ENCODE measurements at places on chromosomes 12 and 14.

- DNase-seq, result peak; percentile 94
These were observed 1.8 kb upstream of the BHLHE41 start for GRCh38 chr12:26126340-26127284.

DNA sequence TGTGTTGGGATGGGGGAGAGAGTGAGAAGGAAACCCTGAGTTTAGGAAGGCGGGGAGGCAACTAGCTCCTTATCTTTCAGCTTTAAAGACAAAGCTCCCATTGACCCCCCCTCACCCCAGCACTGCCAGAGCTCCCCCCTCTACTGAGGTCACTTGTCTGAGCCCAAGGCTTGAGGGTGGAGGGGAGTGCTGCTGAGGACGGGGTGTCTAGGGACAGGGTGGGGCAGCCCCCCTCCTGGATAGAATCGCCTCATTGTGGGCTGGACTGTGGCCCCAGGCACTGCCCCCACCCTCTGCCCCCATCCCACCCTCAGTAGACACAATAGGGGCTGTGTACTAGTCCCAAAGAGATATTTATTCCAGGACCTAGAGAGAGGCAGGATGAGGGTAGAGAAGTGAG lies 3.0 kb downstream of the ERBB3 start:
- no peak for DNase-seq

DNA sequence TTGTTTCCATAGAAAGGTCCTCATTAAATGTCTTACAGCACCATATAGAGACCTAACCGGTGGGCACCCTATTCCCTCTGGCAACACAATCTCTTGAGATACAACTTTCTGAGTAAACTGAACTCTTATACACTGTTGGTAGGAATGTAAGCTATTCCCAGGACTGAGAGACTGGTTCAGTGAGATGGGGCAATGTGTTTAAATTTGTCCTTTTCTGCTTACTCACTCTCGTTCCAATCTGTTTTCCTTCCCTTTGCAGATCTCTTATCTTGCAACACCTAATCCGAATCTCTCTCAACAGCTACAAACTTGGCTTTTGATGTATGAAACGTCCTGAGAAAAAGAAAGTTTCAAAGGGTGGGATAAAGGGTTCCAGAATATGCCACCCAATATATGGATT lies 26.1 kb upstream of the ETV6 start:
- no peak for DNase-seq

- DNase-seq, result peak; percentile 44
These were observed 6.9 kb upstream of the OR6J1 start for GRCh38 chr14:22650960-22651521.

GRCh38 chr14:104119488-104120251 lies 18.7 kb upstream of the KIF26A start:
- no peak for DNase-seq

GRCh38 chr12:17992002-17992656 lies 97.9 kb downstream of the RERGL start:
- DNase-seq, result peak; percentile 59

DNA sequence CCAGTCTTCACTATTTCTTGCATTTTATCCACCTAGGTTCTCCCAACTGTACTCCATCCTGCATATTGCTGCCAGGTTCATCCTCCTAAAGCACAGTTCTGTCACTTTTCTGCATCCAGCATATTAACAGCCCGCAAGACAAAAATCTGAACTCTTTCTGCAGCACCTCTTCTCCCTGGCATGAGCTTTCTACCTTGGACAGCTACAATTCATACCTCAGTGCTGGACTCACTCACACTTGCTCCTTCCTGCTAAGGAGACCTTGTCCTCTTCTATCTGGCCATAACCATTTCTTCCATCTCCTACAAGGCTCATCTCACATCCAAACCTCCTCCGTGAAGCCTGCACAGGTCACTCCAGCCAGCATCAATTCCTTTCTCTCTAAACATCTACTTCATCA lies 170.1 kb upstream of the GRIP1 start:
- peak; percentile 2 for DNase-seq

- DNase-seq, result no peak
These were observed 40.9 kb downstream of the SGPP1 start for GRCh38 chr14:63686926-63687325.

DNA sequence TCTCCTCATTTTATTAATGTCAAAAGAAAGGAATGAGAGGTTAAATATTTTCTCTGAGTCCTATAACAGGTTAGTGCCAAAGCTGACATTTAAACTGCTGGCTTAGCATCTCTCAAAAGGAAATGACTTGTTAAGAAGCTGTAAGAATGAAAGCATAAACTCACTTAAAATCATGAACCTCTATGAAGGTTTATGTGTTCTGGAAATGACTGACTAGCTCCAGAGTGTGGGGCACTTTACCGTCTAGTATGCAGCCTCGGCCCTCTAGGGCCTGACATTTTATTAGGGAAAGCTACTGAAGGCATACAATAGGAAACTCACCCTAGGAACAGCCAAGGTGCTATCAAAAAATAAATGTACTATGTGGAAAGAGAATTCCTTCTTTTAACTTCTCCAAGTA lies 35.1 kb downstream of the SPX start:
- no peak for DNase-seq

Measured in GM23248 (cell line).